Spleen (tissue), 13 donors: ENCODE measurements at places on chromosomes 11 and 22. TPM values are rescaled to one million over a fixed set of nuclear protein-coding genes. Genes with fewer than 3 reads are reported as not detected.

DNA sequence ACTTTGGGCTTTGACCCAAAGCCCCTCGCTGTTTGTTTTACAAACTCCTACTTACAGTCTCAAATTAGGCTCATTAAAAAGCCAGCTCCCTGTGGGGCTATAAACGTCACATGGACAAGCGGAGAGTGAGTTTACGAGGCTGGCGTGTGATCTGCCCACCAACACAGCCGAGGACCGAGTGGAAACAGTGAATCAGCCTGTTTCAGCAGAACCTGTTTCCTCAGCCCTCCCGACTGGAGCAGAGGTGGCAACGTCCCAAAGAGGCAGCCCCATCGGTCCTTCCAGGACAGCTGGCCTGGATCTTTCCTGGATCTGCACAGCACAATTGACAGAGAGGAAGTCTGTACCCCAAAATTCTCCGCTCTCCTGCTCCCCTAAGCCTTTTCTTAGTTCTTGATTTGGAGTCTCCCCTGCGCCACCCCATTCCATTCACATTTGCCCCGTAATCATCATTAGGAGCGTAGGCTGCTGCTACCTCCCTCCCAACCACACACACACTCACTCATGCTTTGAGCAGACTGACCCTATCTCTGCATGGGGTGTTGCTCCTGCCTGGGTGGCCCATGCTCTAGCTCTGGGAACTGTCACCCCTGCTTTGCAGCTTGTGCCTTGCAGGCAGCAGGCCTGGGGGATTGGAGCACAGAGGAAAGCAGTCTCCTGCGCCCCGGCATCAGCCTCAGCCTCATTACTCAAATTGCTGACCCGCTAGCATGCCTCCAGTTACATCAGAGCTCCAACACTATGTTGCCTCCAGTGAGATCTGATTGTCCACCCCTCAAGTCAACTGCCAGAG is 117.8 kb downstream of the NAT10 start:
- DNase-seq: no peak

The OR8G1 gene
- not detected for total RNA-seq

DNA sequence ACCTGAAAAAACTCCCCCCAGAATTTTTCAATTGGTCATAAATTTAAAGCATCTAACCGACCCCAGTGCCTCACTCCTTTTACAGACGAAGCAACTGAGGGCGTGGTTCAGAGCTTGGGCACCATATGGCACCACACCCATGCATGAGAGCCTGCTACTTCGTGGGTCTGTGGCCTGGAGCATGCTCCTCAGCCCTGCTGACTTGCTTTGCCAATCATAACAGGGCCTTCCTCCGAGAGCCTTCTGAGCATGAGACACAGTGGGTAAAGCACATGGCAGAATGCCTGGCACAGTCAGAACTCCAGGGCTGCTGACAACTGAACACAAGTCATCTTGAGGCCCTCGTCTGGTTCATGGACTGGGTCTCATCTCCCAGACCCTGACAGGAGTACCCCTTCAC is 33.3 kb downstream of the HIRA start:
- no peak for DNase-seq

DNA sequence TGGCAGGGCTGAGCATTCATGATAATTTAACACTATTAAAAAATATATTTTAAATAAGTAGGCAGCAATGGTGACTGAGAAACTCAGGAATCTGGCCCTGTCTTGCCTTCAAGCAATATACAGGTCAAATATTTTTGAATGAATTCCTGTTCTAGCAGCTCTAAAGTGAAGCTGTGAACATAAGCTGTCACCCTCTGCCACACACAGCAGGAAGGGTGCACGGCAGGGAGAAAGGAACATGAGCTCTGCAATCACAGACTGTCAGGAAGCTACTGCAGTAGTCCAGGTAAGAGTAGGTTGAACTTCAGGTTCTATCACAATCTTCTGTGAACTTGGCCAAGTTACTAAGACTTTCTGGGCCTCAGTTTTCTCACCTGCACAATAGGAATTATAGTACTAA is 114.8 kb downstream of the SERGEF start:
- DNase-seq: no peak

GRCh38 chr22:27583856-27584255 is 217.7 kb downstream of the MN1 start:
- DNase-seq: peak; percentile 47

The CSF2RB gene
- total RNA-seq: 61.3 TPM

DNA sequence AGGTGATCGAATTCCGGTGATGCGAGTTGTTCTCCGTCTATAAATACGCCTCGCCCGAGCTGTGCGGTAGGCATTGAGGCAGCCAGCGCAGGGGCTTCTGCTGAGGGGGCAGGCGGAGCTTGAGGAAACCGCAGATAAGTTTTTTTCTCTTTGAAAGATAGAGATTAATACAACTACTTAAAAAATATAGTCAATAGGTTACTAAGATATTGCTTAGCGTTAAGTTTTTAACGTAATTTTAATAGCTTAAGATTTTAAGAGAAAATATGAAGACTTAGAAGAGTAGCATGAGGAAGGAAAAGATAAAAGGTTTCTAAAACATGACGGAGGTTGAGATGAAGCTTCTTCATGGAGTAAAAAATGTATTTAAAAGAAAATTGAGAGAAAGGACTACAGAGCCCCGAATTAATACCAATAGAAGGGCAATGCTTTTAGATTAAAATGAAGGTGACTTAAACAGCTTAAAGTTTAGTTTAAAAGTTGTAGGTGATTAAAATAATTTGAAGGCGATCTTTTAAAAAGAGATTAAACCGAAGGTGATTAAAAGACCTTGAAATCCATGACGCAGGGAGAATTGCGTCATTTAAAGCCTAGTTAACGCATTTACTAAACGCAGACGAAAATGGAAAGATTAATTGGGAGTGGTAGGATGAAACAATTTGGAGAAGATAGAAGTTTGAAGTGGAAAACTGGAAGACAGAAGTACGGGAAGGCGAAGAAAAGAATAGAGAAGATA is at the start of gene MALAT1:
Gene MALAT1 (plus strand): TSS at position 69 of the 736 bp plus-strand sequence.
- peak; percentile 97 for DNase-seq

DNA sequence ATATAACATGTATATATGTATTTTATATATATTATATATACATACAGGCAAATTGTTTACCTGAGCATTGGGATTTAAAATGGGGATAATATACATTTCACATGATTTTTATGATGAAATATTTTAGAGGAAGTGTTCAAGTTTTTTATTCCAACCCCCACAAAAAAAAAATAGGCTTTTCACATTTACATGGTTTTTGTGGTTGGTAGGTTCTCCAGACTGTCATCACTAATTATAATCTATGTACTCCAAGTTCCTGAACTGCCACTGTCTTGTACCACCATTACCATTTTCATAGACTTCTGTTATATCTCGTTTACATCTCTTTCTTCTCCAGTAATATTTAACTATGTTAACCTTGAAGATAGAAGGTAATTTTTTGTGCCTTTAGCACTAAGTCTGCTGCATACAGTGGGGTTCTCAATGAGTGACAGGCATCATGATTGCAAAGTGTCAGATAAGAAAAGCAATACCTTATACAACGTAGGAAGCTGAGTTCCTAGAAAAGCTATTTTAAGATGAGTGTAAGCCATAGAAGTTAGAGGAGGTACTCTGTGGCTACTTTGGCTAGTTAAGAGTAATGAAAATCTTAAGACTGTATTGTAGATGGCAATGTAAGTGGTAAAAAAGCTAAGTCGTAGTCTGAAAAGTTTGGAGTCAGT is 5.2 kb downstream of the TMEM126A start:
- no peak for DNase-seq

DNA sequence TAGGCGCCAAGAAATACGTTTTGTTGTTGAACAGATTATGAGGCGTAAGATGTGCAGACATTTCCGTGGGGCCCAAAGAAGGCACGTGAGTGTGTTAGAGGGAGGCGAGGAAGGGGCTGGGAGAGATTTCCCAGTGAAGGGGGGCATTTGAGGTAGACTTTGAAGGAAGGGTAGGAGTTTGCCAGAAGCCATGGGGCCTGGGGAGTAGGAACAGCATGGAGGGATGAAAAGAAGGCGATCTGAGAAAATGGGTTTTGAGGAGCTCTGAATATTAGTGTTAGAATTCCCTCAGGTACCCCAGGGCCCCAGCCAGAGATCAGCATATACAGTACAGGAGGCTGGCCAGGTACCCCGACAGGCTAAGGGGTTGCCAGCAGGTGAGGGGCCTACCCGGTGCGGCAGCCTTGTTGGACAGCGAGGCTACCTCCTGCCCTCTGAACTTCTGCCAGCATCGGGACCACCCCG is 414 bp upstream of the MIEF1 start:
- no peak for DNase-seq

DNA sequence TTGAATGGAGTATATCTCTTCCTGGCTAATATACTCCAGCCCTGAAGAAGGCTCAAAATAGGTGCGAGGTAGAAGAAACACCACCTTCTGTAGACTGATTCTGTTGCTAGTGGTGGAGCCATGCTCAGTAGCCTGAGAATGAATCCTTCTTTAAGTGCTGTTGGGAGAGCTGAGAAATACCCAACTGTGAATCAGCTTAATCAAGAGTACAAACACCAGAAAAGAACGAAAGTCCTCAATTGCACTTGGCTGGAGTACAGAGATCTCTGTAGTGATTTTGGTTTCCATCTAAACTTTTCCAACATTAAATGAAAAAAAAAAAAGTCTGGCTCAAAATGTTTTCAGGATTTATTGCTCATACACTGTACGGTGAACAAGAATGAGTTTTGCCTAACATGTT is 619.1 kb downstream of the METTL15 start:
- DNase-seq: no peak

- DNase-seq: no peak
Measured at GRCh38 chr11:123238297-123238696, 43.2 kb upstream of the CLMP start.

- no peak for DNase-seq
Measured at GRCh38 chr11:44310463-44311272, 729 bp upstream of the ALX4 start.

DNA sequence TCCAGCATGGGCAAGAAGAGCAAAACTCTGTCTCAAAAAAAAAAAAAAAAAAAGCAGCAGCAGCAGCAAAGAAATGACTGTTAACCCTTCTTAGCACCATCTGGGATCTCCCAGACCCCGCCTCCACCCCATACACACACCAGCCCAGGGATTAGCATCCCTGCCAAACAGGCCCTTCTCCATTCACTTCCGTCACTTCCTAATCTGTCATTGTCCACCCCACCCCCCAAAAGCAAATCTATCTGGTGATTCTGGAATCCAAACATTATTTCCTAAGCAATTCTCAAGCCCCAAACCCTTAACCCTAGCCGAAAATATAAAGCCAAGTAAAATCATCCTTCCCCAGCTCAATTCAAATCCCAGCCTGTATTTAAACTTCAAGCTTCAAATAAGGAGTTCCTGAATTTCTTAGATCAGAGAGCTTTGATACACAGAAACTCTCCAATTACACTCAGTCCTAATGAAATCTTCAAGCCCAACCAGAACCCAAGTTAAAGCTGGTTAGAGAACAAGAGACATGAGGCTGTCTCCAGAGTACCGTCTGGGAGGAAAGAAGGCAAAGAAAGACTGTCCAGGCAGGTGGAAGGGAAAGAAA is 6.0 kb upstream of the AHNAK start:
- no peak for DNase-seq

DNA sequence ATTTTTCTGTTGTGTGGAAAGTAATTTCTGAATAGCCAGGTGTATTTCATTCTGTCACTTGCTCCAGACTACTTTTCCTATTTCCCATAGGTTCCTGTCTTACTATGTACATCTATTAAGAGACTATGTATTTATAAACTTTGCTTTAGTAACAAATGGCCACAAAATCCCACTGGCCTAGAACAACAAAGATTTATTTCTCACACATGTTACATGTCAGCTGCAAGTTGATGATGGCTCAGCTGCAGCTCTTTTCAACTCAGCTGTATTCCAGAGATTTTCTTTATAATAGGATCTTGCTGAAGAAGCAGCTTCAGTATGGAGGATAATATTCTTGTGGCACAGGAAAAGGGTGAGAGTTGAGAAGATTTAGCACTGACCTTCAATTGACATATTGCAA is 539.6 kb upstream of the LRRC4C start:
- DNase-seq: no peak

DNA sequence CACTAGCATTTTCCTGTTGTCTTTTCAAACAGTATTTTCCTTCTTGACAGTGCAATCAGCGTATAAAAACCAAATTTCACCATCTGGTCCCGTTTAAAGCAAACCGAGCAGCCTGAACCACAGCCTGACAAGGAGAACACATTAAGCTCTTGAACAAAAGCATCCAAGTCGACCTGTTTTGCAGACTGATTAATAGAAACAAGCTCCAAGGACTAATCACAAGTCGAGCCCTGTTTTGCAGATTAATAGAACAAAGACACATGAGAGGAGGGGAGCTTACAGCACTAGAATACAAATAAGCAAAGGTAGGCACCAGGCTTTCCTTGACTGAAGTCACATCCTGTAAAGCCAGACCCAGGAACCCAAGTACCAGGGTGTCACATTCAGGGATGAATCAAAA is 104.8 kb downstream of the MPPED2 start:
- no peak for DNase-seq

DNA sequence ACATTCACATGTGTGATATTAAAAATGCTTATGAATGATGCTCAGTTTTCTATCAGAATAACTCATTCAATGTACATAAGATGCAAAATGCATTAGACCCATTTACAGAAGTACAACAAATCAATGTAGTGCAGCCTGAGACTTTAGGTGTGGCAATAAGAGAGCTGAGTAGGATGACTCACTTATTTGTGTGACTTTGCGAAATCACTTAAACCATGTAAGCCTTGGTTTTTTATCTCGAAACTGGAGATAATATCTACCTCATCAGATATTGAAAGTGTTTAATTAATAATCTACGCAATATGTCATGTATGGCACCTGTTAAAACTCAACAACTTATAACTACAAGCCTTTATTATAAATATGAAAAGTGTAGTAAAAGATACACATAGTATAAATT is 105.7 kb upstream of the LUZP2 start:
- DNase-seq: no peak

The ACCS gene
- 49.0 TPM for total RNA-seq

DNA sequence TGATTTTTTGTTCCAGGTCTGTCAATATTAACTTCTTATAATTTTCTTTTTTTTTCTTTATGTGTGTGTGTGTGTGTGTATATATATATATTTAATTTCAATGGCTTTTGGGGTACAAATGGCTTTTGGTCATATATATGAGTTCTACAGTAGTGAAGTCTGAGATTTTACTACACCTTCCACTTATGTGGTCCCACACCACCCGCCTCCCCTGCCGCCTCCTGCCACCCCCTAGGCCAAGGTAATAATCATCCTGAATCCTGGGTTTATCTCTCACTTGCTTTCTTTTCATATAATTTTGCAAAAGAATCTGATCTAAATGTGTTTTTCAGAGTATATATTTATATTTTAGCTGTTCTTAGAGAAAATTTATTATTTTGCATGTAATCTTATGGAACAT is 11.1 kb downstream of the NEAT1 start:
- DNase-seq: no peak

The HOATZ gene
- total RNA-seq: not detected

The FGF19 gene
- not detected for total RNA-seq

The TMEM191B gene
- total RNA-seq: 4.0 TPM

The ASRGL1 gene
- total RNA-seq: 3.4 TPM
